ENCODE measurements at places on chromosomes 4 and X.
A peak's percentile ranks its signal among the peaks of the same experiment; 100 is the strongest.

DNA sequence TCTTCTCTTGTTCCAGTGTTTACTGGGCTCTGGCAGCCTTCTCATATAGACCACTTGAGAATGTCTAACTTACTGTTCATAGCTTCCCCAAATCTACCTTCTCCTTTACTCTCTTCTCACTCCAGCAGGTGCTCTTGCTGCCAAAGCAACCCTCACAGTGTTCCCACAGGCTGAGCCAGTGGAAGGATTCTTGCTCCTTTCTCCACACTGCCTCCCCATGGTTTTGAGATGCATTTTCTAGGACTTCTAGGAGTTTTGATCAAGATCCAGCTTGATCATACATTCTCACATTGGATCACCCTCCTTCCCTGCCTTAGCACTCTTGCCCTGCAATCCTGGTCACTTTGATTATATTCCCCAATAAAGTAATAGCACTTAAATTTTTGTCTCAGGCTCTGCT lies 230.8 kb downstream of the TMEM47 start:
- DNase-seq: no peak

DNA sequence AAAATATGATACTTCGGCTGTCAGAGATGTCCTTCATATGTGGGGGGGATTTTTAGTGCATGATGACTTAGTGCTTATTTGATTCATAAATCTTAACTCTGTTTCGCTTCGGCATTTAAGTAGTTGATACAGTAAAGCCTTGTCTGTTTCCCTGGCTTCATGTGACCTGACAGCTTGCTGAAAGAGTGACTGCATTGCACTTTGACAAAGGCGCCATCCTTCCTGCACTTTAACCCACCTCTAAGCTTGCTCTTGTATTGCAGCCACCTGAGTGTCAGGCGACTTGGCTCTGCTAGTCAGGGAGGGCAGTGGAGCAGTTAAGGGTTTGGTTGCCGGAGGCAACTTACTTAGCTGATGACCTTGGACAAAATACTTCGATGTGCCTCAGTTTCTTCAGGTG lies 65.5 kb downstream of the PTTG2 start:
- DNase-seq: no peak

GRCh38 chrX:42175843-42176242 lies 252.5 kb upstream of the CASK start:
- no peak for DNase-seq

GRCh38 chrX:41666251-41666650 lies 22.5 kb upstream of the GPR34 start:
- no peak for DNase-seq

- DNase-seq: no peak
These were observed 65.5 kb downstream of the ADRA2C start for GRCh38 chr4:3831529-3832150.

- DNase-seq: no peak
These were observed 124.0 kb downstream of the IRF2 start for GRCh38 chr4:184350213-184350817.

GRCh38 chrX:115234461-115234860 lies 565 bp upstream of the LRCH2 start:
- no peak for DNase-seq

- peak; percentile 89 for DNase-seq
These were observed at the start of gene INTU for GRCh38 chr4:127632420-127633403. TSS of gene INTU (plus strand) at chr4:127632957. CDS start at chr4:127633035, 78 bp downstream.

DNA sequence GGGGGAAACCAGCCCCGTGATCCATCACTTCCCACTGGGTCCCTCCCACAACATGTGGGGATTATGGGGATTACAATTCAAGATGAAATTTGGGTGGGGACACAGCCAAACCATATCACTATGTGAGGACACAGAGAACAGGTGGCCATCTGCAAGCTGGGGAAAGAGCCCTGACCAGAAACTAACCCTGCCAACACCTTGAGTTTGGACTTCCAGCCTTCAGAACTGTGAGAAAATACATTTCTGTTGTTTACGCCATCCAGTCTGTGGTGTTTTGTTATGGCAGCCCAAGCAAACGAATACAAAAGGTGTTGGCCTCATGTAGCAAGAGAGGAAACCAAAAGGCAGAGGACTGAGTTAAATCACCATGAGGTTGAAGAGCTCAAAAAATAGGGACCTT lies 169.9 kb upstream of the TENM3 start:
- no peak for DNase-seq

DNA sequence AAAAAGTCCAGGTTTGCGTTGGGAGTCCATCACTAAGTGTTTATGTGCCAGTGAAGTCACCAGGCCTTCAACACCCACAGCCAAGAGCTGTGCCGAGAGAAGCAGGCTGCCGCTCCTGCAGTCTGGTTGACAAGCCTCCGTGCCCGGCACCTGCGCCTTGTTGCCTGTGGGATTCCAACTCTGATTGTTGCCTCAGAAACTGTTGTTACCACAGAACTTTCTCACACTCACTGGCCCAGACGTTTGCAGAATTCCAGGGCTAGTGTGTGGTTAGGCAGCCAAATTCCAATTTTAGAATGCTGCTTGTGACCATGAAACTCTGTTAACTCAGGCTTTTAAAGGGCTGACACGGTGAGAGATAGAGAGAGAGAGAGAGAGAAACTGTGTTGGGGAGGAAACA lies 119.5 kb upstream of the LIMCH1 start:
- DNase-seq: peak; percentile 54

GRCh38 chrX:81257817-81258216 lies 55.9 kb downstream of the SH3BGRL start:
- no peak for DNase-seq
